LHCN-M2 (cell line): ENCODE measurements at places on chromosomes 2 and 18.

- DNase-seq: no peak
Observed at GRCh38 chr2:65638443-65638842, 206.0 kb upstream of the SPRED2 start.

GRCh38 chr2:150688016-150688415 lies 200.5 kb upstream of the RND3 start:
- DNase-seq: no peak

DNA sequence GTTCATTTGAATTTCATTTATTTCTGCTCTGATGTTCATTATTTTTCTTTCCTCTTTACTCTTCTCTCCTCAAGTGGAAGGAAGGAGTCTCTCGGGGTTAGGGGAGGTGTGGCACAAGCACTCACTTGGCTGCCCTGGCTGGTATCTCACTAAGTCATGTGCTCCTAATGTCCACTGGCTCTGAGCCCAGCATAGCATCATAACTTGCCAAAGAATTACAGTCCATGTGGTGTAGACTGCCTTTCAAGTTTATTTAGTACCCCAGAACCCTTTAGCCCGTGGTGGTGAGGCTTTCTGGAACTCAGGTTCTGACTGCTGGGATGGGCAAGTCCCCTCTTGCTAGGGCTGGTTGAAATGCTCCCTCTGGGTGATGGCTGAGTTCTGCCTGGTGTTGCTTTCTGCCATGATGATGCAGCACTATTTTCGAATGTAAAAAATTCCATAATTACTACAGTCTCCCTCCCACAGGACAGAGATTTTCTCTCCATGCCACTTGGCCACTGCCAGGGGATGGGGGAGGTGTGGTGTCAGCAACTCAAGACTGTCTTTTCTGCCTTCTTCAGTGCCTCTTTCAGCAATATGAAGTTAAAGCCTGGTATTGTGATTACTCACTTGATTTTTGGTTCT lies 22.2 kb downstream of the SPAG16 start:
- DNase-seq: peak; percentile 52

DNA sequence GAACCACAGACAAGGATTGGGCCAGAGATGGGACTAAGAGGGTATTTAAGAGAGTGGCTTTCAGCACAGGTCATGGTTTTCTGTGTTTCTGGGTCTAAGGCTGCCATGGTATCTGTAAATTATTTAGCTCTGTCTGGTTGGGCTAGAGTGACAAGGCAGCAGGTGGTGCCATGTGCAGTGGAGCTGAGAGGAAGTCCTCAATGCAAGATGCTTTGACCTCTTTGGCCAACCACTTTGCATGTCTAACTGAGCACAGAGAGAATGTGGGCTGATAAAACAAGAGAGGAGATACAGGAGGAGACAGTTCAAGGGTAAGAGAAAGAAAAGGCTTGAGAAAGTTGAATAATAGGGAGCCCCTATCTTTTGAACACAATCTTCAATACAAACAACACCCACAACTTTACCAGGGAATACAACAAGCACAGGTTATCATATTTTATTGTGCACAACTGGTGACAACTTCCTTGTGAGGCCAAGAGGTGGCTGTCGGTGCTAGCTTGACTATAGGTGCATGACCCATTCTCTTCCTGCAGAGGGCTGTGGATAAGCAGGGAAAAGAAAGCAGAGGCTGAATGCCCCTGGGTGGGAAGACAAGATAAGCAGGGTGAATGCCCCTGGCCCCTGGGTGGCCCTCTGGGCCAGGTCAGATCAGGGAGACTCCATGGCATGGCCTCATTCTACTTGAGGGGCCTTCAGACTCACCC lies 12.3 kb downstream of the FLACC1 start:
- DNase-seq: no peak

- peak; percentile 5 for DNase-seq
Observed at GRCh38 chr2:120856421-120856862, 120.8 kb downstream of the GLI2 start.

DNA sequence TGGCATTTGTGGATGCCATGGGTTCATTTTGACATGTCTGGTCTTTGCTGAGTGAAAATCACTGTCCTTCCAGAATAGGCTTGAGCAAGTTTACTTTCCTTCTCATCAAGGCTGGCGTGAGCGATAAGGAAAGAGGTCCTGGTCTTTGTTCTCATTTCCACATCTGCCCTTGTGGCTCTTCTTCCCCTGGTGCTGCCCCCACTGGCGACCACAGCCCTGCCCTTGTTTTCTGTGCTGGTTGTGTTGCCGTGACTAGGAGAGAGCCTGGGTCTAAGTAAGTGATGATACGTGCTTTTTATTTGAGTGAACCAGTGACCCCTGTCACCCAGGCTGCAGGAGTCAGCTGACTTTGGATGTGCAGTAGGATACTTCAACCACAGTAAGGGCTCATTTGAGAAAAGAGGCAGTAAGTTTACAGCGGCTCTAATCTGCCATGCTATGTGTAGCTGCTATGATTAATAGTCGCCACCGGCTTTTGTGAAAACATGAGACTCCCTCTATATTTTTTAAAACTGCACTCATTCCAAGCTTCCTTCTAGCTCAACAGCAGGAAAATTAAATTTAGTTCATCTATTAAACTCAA lies 441.7 kb downstream of the RNF144A start:
- no peak for DNase-seq

- no peak for DNase-seq
Observed at GRCh38 chr2:177556153-177556552, 163.6 kb downstream of the AGPS start.

DNA sequence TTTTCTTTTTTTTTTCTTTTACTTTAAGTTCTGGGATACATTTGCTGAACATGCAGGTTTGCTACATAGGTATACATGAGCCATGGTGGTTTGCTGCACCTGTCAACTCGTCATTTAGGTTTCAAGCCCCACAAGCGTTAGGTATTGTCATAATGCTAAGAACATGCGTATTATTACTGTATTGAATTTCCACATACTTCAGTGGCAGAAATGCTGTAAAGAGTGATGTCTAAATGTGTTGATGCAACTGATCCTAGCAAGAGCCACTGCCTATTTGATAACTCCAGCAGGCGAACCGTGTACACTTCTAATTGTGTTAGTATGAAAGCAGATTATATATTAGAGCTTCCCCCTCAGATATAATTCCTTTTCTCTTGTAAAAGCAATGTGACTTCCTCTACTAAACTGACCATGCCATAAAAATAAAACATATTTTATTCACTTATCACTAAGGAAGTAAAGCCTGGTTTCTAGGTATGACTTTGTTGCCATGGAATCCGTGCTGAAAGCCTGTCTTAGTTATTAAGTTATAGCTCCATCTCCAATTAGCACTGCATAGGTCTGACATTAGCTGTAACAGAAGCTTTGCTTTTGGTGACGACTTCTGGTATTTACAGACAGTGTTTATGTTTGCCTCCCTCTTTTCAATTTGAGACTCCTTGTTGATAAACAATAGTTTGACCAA lies 280.0 kb downstream of the GALR1 start:
- DNase-seq: no peak

DNA sequence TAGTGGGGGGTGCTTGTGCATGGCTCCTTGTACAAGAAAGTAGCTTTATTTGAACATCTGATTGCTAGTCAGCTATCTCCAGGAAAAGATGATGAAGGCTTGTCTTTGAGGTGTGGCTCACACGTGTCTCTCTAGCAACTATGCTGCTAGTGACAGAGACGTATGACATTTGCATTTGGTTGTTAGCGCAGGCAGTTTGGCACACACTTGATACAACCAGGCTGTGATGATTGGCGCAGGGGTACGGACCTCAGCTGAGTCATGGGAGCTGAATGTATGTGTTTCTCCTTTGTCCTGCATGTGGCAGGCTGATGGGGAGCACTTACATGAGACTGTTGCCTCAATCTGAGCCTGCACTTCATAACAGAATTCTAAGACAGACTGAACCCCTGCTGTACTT lies 29.6 kb downstream of the PTCD3 start:
- no peak for DNase-seq

DNA sequence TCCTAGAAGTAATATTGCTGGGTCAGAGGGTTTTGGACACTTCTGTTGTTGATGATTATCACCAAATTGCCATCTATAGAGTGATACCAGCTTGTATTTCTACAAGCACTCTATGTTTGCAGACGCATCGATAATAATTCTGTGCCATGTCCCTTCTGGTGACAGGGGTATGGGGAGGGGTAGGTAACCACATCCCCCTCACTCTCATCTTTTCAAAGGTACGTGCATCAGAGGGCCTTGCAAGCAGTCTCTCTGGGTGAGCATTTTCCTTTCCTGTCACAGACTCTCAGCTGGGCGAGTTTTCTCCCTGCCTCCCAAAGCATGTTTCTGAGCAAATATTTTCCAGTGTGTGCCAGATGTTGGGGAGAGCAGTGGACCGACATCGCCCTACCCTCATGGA lies 98.0 kb downstream of the SMAD7 start:
- no peak for DNase-seq

- no peak for DNase-seq
Observed at GRCh38 chr2:156401861-156402260, 34.3 kb upstream of the GPD2 start.

- DNase-seq: no peak
Observed at GRCh38 chr18:77517901-77518300, 268.3 kb downstream of the GALR1 start.

DNA sequence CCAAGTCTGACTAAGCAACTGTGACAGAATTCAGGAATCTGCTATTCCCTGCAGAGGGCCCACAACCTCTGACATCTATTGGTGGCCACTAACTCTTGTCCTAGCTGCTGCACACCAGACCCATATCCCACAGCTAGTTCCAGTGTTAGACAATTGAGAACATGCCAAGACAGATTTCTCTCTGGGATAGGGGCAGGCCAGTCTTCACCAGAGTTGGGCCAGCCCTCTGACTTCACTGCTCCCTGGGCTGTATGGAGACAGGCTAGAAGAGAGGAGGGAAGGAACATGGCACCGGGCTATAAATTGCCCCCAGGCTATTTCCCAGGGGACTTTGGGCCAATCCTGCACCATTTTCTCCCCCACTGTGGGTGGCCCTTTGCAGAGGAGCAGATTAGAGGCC lies 32.7 kb upstream of the CYP26B1 start:
- no peak for DNase-seq

DNA sequence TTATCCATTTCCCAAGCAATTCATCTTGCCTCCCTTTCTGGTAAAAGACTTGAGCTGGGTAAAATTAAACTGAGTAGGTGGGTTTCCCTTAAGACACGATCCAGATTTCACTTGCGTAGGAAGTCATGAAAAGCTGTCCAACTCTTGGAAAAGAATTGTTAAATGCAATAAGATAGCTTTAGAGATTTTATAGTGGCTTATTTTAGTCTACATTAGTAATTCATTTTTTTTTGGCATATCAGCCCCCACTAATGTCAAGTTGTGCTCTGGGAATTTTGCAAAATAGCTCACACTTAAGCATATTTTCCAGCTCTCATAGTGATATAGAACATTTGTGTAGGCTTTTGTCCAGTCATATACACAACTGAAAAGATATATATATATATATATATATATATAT lies 344.7 kb upstream of the FIGN start:
- DNase-seq: no peak

- no peak for DNase-seq
Observed at GRCh38 chr2:112688086-112688880, 32.5 kb upstream of the NT5DC4 start.

- DNase-seq: no peak
Observed at GRCh38 chr2:194465641-194466040, 1191.4 kb upstream of the SLC39A10 start.

DNA sequence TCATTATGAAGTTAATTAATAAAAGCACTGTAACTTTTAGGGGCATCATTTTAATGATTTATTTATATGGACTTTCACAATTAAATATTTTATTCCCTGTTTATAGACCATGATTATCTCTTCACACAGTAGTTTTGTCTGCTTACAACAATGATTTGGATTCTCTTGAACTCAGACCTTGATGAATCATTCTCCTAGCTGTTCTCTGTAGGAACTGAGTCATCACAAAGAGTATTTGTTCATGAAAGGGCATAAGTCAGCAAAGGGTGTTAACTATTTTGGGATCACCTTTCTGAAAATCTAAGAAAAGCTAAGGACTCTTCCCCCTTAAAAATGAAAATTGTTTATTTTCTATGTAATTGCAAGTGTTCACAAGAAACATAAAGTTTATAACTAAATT lies 461.1 kb upstream of the UBE2E3 start:
- peak; percentile 70 for DNase-seq

- DNase-seq: no peak
Observed at GRCh38 chr2:10700078-10700803, 10.5 kb upstream of the NOL10 start.

GRCh38 chr2:225630824-225631533 lies 231.5 kb downstream of the NYAP2 start:
- no peak for DNase-seq

GRCh38 chr2:80026040-80026729 lies 278.4 kb downstream of the LRRTM1 start:
- peak; percentile 5 for DNase-seq
